ENCODE measurements at places on chromosomes 16 and 17. TPM values are rescaled to one million over a fixed set of nuclear protein-coding genes. Genes with fewer than 3 reads are reported as not detected.

IKZF3 gene
- not detected for total RNA-seq

FAM20A gene
- total RNA-seq: not detected

VTN gene
- total RNA-seq: not detected

NPIPA3 gene
- 0.33 TPM for total RNA-seq

RGS9 gene
- 1.3 TPM for total RNA-seq

KRT40 gene
- total RNA-seq: not detected

ADAMTS18 gene
- 81.7 TPM for total RNA-seq

GPR179 gene
- not detected for total RNA-seq
